OCI-LY7 (cell line): ENCODE measurements at places on chromosomes 16 and 17.

DNA sequence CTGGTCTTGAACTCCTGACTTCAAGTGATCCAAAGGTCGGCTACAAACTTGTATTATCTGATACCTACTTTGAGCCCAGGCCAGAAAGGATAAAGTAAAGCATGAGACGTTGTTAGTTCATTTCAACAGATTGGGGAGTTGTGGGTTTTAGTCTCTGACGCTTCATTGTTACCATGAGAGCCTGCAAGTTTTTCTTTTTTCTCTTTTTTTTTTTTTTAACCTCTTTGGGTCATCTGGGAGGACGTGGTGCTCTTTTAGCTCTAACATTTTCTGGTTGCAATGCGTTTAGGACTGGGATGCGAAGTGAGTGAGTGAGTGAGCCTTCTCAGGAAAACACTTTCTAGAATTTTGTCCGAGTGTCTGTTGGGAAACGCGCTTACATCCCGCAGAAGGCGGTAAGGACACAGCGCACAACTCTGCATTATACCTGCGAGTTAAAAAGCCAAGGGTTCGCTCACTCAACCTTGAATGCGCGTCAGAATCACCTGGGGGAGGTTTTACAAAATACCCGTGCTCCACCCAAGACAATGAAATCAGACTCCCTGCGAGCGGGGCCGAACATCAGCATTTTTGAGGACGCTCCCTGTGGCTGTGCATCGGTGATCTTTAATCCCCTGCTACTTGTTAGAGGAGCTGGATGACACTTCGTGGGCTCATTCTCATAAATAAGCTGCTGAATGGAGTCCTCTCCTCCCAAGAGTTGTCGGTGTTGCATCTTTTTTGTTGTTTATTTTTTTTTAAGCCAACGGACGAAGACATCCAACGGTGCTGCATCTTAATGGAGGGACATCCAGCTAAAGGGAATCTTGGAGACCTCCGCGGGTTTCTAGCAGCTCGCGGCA, 629 bp upstream of the RNF135 start:
- no peak for DNase-seq

DNA sequence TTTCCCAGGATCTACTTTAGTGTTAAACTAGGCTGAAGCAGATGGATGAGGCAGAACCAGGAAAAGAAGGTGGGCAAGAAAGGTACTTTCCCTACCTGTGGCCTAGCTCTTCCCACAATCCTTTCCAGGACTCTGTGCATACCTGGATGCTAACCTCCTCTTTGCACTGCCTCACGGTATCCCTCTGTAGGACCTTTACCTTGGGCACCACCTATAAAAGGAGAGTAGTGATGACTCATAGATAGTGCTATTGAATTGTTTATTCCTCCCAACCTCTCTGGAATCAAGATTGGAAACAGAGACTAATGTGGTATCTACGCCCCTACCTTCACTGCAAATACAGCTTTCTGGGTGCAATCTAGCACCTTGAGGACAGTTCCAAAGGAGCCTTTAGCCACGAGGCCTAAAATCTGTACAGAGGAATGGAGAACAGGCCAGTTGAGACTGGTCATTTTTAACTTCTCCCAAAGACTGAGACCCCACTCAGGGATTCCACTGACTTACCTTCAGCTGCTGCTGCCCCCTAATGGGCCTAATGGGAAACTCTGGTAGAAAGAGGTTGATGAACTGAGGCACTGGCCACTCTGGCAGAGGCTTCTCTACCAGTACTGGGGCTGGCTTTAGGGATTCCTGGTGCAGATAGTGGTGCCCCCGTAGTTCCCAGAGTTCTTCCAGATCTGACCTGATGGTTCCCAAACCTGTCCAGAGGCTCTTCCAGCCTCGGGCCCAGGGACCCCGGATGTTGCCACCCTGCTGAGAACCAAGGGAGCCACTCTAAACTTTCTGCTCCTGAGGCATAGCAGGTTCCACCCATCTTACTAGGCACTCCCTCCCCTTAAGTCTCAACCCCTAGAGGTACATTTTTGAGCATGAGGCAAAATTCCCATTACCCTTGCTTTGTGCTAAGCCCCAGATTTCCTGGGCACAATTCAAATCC, 781 bp downstream of the RSKR start:
- peak; percentile 55 for DNase-seq

DNA sequence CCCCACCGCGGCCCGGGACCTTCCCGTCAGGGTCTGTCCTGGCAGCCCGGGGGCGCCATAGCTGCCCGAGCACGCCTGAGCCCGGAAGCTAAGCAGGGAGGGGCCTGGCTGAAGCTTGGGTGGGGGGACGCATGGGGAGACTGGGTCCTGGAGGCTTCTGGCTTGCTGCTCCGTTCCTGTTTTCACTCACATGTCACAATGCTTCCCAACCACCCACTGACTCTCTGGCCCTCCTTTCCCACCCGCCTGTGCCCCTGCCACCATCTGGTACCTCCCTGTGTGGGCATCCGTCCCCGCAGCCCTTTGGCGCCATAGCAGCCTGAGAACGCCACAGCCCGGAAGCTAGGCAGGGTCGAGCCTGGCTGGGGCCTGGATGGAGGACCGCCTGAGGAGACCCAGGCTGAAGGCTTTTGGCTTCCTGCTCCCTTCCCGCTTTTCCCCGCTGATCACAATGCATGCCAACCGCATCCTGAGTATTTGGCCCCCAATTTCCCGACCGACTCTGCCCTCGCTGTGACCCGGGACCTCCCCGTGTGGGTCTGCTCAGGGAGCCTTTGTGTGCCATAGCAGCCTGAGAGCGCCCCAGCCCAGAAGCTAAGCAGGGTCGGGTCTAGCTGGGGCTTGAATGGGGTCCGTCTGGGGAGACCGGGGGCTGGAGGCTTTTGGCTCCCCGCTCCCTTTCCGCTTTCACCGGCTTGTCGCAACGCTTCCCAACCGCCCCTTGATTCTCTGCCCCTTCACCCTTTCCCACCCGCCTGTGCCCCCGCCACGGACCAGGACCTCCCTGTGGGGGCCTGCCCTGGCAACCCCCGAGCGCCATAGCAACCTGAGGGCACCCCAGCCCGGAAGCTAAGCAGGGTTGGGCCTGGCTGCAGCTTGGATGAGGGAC, 2290.1 kb downstream of the TP53TG3F start:
- DNase-seq: no peak

DNA sequence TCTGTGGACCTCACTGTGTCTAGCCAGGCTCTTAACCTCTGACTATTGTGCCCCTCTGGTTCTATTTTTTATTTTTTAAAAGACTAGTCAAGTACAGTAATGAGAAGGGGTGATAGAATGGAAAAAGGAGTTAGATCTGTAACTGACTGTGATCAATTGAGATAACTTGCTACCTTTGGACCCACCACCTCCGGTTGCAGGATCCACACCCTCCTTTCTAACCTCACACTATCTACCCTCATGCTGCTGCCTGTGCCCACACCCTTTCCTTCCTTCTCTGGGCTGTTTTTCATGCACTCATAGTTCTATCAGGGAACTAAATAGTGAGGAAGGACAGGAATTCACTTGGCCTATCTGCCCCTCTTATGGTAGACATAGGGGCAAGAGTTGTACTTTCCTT, 172.3 kb downstream of the KATNIP start:
- no peak for DNase-seq

- no peak for DNase-seq
Measured at GRCh38 chr17:1714427-1714979, 4.3 kb upstream of the TLCD2 start.

- no peak for DNase-seq
Measured at GRCh38 chr17:72287586-72287985, 166.8 kb downstream of the SOX9 start.

- peak; percentile 55 for DNase-seq
Measured at GRCh38 chr17:48597778-48598631, 4.4 kb upstream of the HOXB5 start.

GRCh38 chr16:2162676-2163118, 7.1 kb downstream of the TRAF7 start:
- no peak for DNase-seq

DNA sequence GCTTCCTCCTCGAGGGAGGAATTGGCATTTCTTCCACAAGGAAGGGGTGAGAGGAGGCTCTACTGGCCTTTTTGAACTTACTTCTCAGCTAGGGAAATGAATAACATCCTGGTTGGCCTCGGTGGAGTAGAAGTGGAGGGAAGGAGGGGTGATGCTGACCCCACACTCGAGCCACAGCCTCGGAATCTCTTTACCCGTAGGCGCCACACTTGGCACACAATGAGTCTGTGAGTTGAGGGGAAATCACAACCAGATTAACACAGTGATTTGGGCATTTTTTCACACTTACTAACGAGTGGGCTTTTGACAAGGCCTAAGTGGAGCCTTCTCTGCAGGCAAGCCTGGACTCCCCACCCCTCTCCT, 47.3 kb upstream of the TBX2 start:
- no peak for DNase-seq

DNA sequence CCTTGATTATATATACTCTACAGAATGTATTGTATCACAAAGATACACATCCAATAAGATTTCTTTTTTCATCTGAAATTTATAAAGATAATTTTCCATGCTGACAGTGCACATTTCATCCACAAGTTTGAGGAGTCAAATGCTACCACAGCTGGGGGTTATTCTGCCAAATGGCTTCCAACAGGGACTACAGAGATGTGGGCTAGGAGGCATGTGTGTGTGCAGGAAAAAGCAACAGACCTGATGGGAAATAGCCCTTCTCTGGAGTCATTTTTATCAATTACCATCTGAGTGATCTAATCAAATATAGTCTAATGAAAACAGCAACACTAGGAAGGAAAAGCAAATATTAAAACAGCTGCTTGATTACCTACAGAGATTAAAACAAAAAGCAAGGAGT, 290.5 kb downstream of the CEP112 start:
- no peak for DNase-seq

GRCh38 chr17:76252040-76252954, 12.0 kb upstream of the RNF157 start:
- peak; percentile 41 for DNase-seq

GRCh38 chr16:60748366-60748765, 1287.9 kb downstream of the CDH8 start:
- DNase-seq: no peak

DNA sequence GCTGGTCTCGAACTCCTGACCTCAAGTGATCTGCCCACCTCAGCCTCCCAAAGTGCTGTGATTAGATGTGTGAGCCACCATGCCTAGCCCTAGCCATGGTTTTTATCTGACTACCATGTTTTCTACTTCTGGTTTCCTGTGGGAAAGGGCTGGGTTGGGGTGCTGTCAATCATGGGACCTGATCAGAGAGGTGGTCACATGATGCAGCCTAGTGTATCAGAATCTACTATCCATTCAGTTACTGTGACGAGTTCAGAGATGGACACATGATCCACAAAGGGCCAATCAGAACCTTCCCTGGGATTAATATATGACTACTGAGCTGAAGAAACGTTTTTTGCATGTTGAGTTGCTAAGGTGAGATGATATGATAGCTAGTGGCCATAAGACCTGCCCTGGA, 59.1 kb downstream of the ABCC6 start:
- no peak for DNase-seq

GRCh38 chr17:7191571-7192270, 12.6 kb upstream of the ASGR1 start:
- DNase-seq: peak; percentile 38

GRCh38 chr17:58516644-58517377, 2.4 kb upstream of the MTMR4 start:
- DNase-seq: no peak

- DNase-seq: no peak
Measured at GRCh38 chr17:78395155-78395554, 16.7 kb downstream of the PGS1 start.

DNA sequence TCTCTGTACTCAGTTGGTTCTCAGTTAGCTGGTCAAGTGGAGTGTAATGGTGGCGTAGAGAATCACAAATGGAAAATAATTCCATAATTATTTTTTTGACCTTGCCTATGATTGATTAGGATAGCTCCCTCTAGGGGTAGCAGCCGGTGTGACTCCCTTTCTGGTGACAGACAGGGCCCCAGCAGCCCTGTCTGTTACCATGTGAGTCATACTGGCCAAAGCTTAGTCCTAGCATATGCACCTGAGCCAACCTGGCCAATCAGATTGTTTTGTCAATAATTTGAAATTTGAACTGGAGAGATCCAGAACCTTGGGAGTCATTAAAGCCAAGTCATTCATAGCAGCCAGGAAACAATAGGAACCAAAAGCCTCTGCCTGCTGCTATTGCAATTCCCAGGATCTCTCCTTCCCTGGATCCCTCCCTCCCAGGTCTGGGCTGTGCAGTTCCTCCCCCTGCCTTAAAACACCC, 5.6 kb downstream of the PNPO start:
- DNase-seq: peak; percentile 71
